ENCODE measurements at places on chromosomes 11 and 22. TPM values are rescaled to one million over a fixed set of nuclear protein-coding genes. Genes with fewer than 3 reads are reported as not detected.

DNA sequence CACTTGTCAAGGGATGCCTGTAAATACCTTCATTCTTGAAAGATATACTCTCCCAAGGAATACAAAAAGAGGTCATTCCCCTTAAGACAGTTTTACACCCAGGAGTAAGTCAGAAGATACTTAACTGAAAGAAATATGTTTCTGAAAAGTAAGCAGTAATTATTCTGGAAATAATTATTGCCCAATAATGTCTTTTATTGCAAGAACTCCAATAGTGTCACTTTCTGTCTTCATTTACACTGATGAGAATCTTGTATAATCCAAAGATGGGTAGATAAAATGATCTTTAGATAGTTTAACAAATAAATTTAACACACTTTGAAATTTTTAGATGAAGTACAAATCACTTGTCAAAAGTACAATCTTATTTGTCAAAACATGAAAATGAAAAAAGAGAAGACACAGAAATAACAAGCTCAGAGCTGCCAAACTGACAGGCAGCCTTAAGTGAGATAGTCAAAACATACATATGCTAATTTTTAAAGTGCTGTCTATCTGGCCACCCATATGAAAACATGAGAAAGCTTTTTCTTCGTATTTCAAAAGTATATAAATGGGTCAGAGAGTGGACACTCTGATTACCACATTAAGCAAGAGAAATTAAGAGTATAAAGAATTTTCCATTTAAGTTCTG lies 225.1 kb downstream of the TTC28 start:
- no peak overlapping the region for H3K4me3 ChIP-seq
- no peak overlapping the region for H3K27ac ChIP-seq
- no peaks in the 10 kb centered on the region for H3K36me3 ChIP-seq

DNA sequence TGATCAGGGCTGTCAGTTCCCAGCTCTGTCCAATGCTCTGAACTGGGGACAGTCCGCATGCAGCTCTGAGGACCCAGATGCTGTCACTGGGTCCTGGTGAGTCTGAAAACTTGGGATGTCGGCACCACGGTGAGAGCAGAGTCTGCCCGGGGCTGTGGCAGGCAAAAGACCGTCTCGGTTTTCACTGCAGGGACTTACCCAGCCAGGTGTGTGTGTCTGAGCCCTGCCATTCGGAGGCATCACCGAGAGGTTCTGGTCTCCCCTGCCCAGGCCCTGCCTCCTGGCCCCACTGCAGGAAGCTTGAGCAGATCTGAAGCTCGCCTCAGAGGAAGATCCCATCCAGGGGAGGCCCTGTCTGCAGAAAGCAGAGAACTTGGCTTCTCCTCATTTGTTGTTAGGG lies 5.2 kb downstream of the TP53AIP1 start:
- H3K4me1 ChIP-seq = no peaks in the 10 kb centered on the region
- H3K27me3 ChIP-seq = no peaks in the 10 kb centered on the region
- no peak overlapping the region for H3K4me3 ChIP-seq
- H3K36me3 ChIP-seq = no peaks in the 10 kb centered on the region
- no peak overlapping the region for H3K27ac ChIP-seq

- peak overlapping the region; percentile 19 for H3K27ac ChIP-seq
- H3K4me3 ChIP-seq = no peak overlapping the region
- H3K27me3 ChIP-seq = no peaks in the 10 kb centered on the region
- peaks cover 20% of the 10 kb centered on the region for H3K4me1 ChIP-seq
- DNase-seq = peak; percentile 24
These were observed 9.9 kb upstream of the CELSR1 start for GRCh38 chr22:46547179-46547882.

GRCh38 chr11:93490996-93491618 lies 52.1 kb downstream of the SMCO4 start:
- no peaks in the 10 kb centered on the region for H3K36me3 ChIP-seq
- no peak for DNase-seq
- H3K4me1 ChIP-seq = no peaks in the 10 kb centered on the region
- no peak overlapping the region for H3K27ac ChIP-seq

DNA sequence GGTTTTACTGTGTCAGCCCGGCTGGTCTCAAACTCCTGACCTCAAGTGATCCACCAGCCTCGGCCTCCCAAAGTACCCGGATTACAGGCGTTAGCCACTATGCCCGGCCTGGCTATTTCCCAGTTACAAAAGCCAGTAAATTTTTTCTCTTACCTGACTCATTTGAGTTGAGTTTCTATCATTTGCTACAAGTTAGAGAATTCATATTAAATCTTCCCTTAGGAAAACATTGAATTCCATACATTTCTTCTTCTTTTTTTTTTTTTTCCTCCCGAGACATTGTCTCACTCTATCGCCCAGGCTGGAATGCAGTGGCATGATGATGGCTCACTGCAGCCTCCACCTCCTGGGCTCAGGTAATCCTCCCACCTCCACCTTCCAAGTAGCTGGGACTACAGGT lies 26.0 kb downstream of the CHEK2 start:
- peaks cover 2% of the 10 kb centered on the region for H3K36me3 ChIP-seq
- H3K4me1 ChIP-seq = peaks cover 22% of the 10 kb centered on the region

GRCh38 chr11:118145285-118146227 lies 7.1 kb downstream of the SCN4B start:
- no peaks in the 10 kb centered on the region for H3K36me3 ChIP-seq
- H3K27ac ChIP-seq = no peak overlapping the region
- H3K4me3 ChIP-seq = peak overlapping the region; percentile 44
- no peaks in the 10 kb centered on the region for H3K4me1 ChIP-seq

DNA sequence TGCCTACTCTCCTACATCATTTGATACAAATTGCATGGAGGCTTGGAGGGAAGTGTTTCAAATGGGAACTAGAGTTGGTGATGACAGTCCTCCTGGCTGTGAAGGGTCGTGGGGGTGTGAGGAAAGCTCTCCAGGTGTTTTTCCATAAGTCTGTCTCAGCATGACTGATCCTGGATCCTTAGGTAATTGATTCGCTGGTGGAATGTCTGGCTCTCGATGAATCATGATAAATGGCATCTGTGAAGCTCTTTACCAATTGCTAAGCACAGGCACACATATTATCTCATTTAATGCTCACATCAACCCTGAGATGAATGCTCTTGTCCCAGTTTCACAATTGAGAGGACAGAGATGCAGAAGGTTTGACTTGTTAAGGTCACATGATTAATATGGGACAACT lies 107.5 kb downstream of the PKNOX2 start:
- H3K4me3 ChIP-seq = no peak overlapping the region
- H3K27ac ChIP-seq = no peak overlapping the region
- H3K4me1 ChIP-seq = no peaks in the 10 kb centered on the region

DNA sequence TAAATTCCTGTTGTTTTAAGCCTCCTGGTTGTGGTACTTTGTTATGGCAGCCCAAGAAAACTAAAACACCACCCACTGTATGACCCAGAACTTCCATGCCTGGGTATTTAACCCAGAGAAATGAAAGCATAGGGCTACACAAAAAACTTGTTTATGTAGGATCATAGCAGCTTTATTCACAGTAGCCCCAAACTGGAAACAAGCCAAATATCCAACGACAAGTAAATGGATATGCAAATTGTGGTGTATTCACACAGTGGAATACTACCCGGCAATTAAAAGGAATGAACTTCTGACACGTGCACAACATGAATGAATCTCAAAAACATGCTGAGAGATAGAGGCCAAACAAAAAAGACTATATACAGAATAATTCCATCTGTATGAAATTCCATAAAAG lies 62.2 kb upstream of the NAV2 start:
- no peaks in the 10 kb centered on the region for H3K27me3 ChIP-seq
- H3K36me3 ChIP-seq = no peaks in the 10 kb centered on the region
- DNase-seq = no peak
- H3K4me3 ChIP-seq = no peak overlapping the region
- H3K27ac ChIP-seq = no peak overlapping the region

GRCh38 chr11:56509439-56509838 lies 18.3 kb upstream of the OR5M8 start:
- no peak overlapping the region for H3K27ac ChIP-seq
- H3K36me3 ChIP-seq = no peaks in the 10 kb centered on the region
- no peak for DNase-seq
- no peak overlapping the region for H3K4me3 ChIP-seq
- H3K4me1 ChIP-seq = no peaks in the 10 kb centered on the region

DNA sequence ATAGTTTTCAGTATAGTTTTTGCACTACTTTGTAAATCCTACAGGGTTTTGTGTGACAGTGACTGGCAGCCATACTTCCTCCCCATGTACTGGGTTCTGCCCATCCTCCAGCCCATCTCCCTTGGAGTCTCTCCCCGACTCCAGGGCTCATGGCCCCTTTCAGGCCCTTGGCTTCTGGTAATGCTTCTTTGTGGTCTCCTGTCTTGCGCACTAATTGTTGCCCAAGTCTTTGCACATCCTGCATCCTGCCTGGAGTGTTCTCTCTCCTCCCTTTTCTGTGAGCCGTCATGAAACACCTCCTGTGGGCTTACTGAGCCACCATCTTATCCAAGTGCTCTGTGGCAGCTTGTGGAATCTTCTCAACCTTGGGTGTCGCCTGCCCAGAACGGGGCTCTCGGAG lies 11.4 kb upstream of the KCNQ1OT1 start:
- H3K4me3 ChIP-seq = no peak overlapping the region
- no peaks in the 10 kb centered on the region for H3K36me3 ChIP-seq
- H3K27ac ChIP-seq = no peak overlapping the region
- DNase-seq = no peak
- no peaks in the 10 kb centered on the region for H3K27me3 ChIP-seq
- H3K4me1 ChIP-seq = no peaks in the 10 kb centered on the region

GRCh38 chr11:76075716-76076115 lies 130.6 kb downstream of the WNT11 start:
- H3K36me3 ChIP-seq = no peaks in the 10 kb centered on the region
- no peak for DNase-seq
- no peak overlapping the region for H3K27ac ChIP-seq
- peaks cover 35% of the 10 kb centered on the region for H3K4me1 ChIP-seq

DNA sequence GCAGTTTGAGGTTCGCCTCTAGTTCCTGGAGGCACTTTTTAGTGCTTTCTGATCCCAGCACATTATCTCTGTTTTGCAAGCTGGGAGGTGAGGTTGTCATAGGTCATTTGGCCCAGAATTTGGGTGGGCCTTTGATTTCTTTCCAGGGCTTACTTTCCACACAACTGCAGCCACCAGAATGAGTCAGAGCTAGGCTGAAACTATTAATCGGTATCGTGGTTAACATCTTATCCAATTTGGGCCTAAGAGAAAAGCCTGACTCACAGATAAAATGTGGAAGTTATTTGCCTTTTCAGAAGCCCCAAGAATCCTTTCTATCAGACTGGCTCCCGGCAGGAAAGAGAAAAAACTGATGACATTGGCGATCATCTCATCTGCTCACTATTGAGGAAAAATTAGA lies 166.4 kb downstream of the KIRREL3 start:
- no peaks in the 10 kb centered on the region for H3K4me1 ChIP-seq
- no peak for DNase-seq
- no peak overlapping the region for H3K27ac ChIP-seq
- no peaks in the 10 kb centered on the region for H3K36me3 ChIP-seq
- no peaks in the 10 kb centered on the region for H3K27me3 ChIP-seq
- H3K4me3 ChIP-seq = no peak overlapping the region

- H3K27ac ChIP-seq = no peak overlapping the region
- H3K36me3 ChIP-seq = no peaks in the 10 kb centered on the region
- H3K4me1 ChIP-seq = peaks cover 15% of the 10 kb centered on the region
These were observed 93.7 kb upstream of the LDLRAD3 start for GRCh38 chr11:35850191-35850590.

DNA sequence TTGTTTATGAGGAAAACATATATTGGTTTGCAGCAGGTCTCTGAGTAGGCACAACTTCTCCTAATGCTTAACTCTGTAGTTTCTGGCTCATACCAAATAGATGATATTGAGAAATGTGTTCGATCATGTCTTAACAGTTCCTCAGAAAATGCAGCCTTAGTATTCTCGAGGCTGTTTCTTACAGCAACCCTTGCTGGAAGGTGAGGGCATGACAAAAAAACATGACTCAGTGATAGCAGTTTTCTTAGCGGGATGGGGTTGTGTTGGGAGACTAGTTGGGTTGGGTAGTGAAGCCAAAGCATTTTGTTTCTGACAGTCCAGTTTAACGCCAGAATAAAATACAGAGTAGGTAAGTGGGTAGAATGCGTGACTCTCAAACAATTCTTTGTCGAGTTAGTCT lies 94.7 kb upstream of the PARVA start:
- peaks cover 35% of the 10 kb centered on the region for H3K4me1 ChIP-seq
- no peaks in the 10 kb centered on the region for H3K27me3 ChIP-seq
- no peak overlapping the region for H3K4me3 ChIP-seq
- no peak overlapping the region for H3K27ac ChIP-seq
- H3K36me3 ChIP-seq = no peaks in the 10 kb centered on the region

DNA sequence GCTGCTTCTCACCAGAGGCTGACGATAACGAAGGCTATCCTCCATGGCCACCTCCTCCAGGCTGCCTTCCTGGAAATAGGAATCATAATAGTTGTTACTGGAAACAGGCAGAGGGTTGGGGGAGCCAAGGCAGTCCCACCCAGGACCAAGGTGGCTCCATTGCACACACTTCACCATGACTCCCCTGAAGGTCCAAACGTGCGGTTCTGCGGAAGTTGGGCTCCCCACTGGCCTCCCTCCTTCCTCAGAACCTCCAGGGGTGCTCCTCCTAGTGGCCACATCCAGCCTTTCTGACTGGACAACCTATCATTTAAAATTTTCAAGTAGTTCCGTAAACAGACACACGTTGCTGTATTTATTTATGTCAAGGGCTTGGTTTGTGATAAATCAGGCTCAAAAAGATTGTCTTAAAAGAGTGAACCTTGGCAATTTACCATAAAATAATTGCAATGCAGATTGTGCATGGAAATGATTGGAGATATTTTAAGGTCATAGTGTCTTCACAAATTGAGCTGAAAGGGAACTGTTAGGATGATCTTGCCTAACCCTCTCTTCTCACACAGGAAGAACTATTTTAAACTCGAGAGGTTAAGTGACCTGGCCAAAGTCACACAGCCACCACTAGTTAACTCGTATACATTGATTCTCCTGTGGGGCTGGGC lies 1.4 kb upstream of the TCN2 start:
- peak overlapping the region; percentile 54 for H3K27ac ChIP-seq
- no peak overlapping the region for H3K4me3 ChIP-seq
- H3K27me3 ChIP-seq = no peaks in the 10 kb centered on the region
- peaks cover 37% of the 10 kb centered on the region for H3K4me1 ChIP-seq
- H3K36me3 ChIP-seq = peaks cover 2% of the 10 kb centered on the region

DNA sequence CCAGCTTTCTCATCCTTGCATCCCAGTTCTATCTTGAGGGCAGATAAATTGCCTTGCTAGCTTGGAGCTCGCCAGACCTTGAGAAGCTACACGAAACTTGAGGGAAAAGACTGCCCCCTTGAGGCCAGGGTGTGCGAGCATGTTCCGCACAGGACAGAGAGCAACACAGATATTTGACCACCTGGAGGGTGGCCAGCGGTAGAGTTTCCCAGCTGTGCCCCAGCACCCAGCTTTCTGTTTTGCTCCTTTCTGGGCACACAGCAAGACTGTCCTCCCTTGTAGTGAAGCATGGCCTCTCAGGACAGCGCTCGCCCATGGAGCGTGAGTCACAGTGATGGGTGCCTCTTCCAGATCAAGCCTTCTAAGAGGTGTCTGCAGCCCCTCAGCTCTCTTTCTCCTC lies 23.5 kb downstream of the SPATA19 start:
- DNase-seq = no peak
- no peaks in the 10 kb centered on the region for H3K4me1 ChIP-seq
- H3K4me3 ChIP-seq = no peak overlapping the region
- H3K27me3 ChIP-seq = no peaks in the 10 kb centered on the region
- no peak overlapping the region for H3K27ac ChIP-seq

The OR51B2 gene
- total RNA-seq = not detected

The HYLS1 gene
- total RNA-seq = 9.4 TPM

The MRGPRE gene
- not detected for total RNA-seq

The KCNK7 gene
- total RNA-seq = 1.3 TPM

The ISX gene
- not detected for total RNA-seq

Data from endothelial cell of umbilical vein (primary cell).